ENCODE measurements at places on chromosomes 5 and 9.
A peak's percentile ranks its signal among the peaks of the same experiment; 100 is the strongest.

- DNase-seq = no peak
These were observed 2.3 kb upstream of the HSPA9 start for GRCh38 chr5:138577452-138577851.

DNA sequence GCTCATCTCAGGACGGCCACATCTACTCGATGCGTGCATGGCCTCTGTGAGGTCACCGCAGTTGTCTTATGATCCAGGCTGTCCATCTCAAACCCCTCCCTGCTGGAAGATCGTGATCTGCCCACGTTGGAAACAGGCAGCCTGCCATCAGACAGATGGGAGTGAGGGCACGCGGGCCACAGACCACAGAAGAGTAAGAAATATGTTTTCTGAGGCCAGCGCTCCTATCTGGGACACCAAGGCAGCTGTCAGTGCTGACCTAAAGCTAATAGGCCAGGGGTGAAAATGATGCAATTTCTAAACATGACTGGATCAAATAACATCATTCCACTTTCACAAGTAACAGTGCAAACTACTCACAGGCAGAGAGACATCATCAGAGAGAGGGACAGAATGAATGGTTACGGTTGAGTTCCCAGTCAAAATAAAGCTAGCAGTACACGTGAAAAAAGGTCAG is 57.1 kb upstream of the CER1 start:
- DNase-seq = no peak

GRCh38 chr5:72661405-72661804 is 154.2 kb upstream of the ZNF366 start:
- DNase-seq = peak; percentile 41

DNA sequence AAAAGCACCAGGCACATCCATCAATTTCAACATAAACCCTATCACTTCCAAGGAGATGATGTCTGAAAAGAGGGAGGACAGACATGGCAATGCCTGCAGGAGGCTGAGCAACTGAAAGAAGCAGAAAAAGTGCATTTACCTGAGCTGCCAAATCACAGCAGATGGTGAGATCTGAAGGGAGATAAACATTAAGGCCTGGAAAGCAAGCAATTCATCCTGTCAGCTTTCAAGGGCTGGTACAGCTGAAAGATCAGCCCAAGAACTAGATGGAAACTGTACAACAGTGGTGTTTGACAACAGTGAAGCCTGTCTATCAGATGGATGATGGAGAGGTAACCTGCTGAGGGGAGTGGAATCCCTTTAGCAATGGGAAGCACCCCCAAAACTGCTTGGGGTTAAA is 433.2 kb upstream of the ZNF608 start:
- no peak for DNase-seq

DNA sequence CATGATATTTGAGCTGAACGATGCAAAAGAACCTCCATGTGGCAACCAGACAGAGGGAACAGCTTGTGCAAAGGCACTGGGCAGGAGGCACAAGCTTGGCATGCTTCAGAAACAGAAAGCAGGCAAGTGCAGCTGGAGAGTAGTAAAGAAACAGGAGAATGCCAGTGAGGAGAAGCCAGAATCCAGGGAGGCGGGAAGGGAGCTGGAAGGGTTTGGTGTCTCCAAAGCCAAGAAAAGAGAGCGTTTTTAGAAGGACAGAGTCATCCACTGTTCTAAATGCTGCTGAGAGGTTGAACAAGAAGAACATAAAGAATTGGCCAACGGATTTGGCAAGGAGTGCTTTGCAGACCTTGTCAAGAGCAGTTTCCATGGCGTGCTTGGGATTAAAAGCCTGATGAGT is 124.7 kb downstream of the TLE1 start:
- no peak for DNase-seq
